ENCODE measurements at places on chromosomes 12 and 14.

- DNase-seq: no peak
These were observed 47.5 kb upstream of the CNTN1 start for GRCh38 chr12:40644708-40645107.

- DNase-seq: no peak
These were observed 22.1 kb downstream of the PTGER2 start for GRCh38 chr14:52336241-52336640.

- DNase-seq: no peak
These were observed 63.4 kb downstream of the LGMN start for GRCh38 chr14:92684801-92685560.

GRCh38 chr12:107759410-107759809 is 1.5 kb downstream of the PRDM4 start:
- peak; percentile 81 for DNase-seq

- peak; percentile 60 for DNase-seq
These were observed 70.4 kb downstream of the TBK1 start for GRCh38 chr12:64522316-64522715.

- no peak for DNase-seq
These were observed 8.0 kb downstream of the CCDC198 start for GRCh38 chr14:57485635-57486034.

GRCh38 chr14:101061411-101062064 is 158.0 kb upstream of the RTL1 start:
- DNase-seq: no peak

DNA sequence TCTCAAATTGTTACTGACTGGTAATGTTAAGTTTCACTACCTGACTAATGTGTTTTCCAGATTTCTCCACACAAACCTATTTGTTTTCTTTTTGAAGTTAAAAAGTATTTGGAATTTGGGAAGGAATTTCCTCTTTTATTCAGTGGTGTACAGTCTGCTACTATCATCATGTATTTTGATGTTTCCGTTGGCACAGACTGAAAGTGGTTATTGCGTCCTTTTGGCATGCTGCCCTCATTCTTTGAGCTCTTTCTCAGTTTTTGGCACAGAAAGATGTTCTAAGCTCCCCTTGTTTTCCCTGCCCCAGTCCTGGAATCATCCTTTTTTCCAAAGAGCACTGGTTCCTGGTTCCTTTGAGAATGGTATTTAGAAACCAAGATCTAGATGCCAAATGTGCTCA is 31.4 kb upstream of the RTRAF start:
- DNase-seq: peak; percentile 65

Measured in EH (cell line).